ENCODE measurements at places on chromosomes 6 and 20.

- no peak for DNase-seq
These were observed 249.2 kb upstream of the PRDM1 start for GRCh38 chr6:105836889-105837288.

DNA sequence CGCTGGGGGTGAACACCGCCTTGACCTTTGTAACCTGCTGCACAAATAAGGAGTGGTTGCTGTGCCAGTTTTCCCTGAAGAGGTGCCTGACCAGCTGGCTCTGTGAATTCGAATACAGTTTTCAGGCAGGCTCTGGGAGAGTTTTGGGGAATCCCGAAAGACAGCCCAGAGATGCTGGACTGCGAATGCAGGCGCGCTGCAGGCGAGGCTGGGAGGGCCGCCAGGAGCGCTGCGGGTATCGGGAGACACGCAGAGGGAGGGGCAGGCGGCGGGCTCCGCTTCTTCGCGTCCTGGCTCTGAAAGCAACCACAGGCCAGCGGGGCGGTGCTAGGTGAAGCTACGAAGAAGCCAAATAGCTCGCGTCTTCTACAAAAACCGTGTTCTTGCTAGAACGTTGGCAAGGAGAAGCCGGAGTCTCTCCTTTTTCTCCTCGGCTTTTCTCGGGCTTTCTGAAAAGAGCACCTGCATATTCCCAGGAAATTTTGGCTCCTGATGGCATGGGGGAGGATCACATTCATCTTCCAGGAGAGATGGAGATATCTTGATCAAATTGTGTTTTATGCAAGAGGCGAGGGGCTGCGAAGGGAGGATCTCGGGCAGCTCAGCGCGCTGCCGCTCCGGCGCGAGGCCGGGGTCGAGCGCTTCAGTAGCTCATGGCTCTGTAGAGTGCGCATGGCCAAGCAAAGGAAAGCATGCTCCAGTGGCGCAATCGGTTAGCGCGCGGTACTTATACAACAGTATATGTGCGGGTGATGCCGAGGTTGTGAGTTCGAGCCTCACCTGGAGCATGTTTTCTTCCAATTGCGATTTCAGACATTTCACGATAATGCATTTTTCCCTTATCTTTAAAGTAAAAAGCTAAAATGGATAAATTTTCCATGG, 158.1 kb upstream of the ZNF184 start:
- peak; percentile 5 for DNase-seq

DNA sequence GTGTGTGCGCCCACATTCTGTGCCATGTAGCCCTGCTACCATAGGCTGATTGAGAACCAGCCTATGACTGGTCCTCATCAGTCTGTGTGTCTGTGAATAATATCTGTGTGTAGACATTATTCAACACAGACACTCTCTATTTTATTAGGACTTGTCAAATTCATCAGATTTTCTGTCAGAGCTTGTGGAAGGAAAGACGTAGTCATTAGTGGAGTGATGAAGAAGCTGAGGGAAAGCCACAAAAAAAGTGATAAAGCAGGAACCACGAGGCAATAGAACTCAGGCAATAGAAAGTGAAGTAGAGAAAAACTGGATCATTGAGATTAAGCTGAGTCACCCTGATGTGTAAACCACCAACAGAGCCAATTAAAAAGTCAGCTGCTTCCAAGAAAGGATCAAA, 122.2 kb upstream of the MARCKS start:
- no peak for DNase-seq

DNA sequence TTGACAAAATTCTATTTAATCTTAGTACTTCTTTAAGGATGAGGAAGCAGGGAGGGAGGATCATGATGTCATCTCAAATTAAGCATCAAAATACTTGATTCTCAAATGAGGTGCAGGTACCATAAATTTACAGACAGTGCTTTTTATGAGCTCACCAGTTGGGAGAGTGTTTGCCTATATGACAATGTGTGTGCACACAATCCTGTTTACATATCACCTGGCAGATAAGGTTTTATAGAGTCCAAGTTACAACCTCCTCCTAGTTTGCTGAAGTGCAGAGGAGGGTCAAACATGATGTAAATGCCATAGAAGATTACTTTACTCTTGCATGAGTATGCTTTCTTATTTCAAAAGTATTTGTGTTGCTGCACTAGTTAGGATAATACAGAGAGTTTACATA, 6.4 kb downstream of the ATXN1 start:
- DNase-seq, result no peak

Data from stimulated activated CD4-positive, alpha-beta T cell treated with anti-CD3 and anti-CD28 coated beads, Interleukin-1b, Interleukin-23, amount 100 ng/mL, for 1 hour (primary cell).